ENCODE measurements at places on chromosomes 3 and 15.

GRCh38 chr3:119292666-119293065, 1.5 kb upstream of the ARHGAP31 start:
- no peak for DNase-seq

GRCh38 chr3:4426782-4427344, 40.2 kb downstream of the SUMF1 start:
- no peak for DNase-seq

DNA sequence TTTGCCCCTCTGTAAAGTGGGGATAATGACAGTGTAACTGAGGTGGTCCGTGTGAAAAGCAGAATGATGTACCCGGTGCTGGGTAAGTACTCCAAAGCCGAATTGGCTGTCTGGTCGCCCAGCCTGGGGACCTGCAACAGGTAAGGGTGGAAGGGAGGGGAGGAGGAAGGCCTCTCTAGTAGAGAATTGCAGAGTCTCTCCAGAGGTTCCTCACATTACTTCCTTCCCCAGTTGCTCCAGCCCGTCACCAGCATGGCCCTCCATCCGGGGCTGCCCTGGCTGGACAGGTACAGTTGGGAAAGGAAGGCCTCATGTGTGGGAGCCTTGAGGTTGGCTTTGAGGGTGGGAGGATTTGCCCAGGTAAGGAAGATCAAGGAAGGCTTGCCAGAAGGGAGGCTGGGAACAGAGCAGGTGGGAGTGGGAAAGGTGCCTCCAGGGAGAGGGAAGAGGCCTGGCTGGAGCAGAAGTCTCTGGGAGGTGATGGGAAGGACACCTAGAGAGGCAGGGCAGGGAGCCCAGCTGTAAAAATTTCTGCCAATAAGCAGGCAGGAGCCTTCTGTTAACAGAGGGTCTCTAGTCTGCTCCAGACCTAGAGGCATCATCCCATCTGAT, 1.7 kb upstream of the PSTPIP1 start:
- no peak for DNase-seq

DNA sequence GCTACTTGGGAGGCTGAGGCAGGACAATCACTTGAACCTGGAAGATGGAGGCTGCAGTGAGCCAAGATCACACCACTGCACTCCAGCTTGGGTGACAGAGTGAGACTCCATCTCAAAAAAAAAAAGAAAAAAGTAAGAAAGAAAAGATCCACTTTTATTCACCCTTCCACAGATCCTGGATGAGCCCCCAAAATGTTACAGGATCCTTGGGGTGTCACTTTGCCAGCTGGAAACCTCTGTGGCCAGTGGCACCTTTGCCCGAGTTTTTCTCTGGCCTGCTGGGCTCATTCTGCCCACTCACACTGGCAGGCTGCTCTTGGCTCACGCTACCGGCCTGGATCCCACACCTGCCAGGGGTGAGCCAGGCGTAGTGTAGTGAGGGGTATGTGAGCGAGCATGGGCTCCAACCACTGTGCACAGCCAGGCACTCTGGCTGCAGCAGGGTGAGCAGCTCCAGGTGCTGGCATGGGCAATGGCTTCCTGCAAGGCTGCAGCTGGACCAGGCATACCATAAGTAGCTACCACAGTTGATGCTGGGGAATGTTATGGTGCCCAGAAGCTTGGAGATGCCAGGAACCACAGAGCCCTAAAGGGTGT, 57.8 kb upstream of the C15orf39 start:
- no peak for DNase-seq

DNA sequence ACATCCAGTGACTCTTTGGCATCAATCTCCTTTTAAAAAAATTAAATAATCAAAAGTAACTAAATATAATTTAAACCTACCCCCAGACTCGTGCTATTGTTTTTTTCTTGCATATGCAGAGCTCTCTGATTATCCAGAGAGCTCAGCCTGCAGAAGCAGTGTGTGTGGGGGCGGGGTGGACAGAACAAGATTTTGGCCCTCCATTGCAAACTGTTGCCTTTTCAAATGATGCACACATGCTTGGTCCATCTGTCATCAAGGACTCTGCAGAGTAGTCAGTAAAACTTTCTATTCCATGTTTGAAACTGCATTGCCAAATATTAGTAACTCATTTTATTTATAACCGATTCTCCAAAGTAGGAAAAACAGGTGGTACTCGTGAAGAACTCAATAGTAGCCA, 28.6 kb upstream of the STXBP5L start:
- no peak for DNase-seq

GRCh38 chr3:70111411-70111810, 111.9 kb downstream of the SAMMSON start:
- DNase-seq: no peak

- DNase-seq: no peak
Measured at GRCh38 chr3:27345959-27346865, 23.0 kb downstream of the NEK10 start.

- DNase-seq: no peak
Measured at GRCh38 chr3:52121464-52121805, 32.8 kb downstream of the POC1A start.

DNA sequence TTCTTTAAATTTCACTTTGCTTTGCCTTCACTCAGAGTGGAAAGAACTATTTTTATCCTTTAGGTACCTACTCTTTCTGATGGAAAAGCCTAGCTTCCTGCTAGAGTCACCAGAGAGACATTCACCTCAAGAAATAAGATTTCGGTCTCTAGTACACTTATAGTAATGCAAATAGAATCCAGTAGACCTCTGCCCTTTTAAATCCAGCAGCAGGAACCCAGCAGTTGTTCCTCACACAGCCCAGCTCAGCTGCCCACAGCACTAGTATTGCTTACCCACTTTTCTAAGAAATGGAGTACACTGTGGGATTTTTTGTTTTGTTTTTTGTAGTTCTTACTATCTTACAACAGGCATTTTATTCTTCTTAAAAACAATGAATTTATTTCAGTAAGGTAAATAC, 497.0 kb upstream of the CCDC54 start:
- DNase-seq: no peak

- no peak for DNase-seq
Measured at GRCh38 chr3:31579828-31580227, 47.1 kb downstream of the STT3B start.

DNA sequence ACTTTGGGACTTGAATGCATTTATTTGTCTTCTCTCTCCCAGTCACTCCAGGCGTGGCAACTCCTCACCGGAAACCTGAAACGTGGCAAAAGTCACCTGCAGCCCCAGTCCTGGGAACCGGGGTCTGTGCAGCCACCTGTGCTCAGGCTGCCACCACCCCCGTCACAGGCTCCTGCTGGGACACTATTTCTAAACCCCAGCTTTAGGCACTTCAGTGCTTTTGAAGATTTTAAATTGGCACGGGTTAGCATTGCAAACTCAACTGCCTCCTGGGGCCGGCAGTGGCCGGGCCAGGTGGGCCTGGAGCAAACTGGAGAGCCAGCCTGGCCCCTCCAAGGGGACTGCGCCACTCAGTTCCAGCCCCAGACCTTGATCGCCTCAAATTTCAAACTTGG, 146.7 kb upstream of the IQSEC1 start:
- DNase-seq: no peak

DNA sequence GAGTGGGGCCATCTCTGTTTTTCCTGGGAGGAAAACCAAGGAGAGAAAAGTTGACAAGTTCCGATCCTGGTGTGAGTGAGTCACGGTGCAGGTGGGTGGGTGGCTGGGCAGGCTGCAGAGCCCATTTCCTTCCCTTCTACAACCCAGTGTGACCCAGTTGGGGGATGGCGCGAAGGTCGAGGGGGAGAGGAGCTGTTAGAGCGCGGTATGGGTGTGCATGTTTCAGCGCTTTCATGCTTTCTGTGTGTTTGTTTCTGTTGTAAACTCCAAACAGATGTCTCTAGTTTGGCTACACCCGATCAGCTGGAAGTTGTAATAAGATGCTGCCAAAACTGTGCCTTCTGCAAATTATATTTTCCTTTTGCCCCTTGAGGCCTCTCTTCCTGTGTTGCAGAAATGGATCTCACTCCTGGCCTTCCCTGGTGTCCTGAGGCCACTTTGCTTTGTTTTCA, 3.8 kb downstream of the FAM43A start:
- peak; percentile 60 for DNase-seq

GRCh38 chr3:123314359-123315270, 112.9 kb downstream of the SEC22A start:
- no peak for DNase-seq

GRCh38 chr3:197269024-197269423, 29.4 kb downstream of the DLG1 start:
- no peak for DNase-seq

DNA sequence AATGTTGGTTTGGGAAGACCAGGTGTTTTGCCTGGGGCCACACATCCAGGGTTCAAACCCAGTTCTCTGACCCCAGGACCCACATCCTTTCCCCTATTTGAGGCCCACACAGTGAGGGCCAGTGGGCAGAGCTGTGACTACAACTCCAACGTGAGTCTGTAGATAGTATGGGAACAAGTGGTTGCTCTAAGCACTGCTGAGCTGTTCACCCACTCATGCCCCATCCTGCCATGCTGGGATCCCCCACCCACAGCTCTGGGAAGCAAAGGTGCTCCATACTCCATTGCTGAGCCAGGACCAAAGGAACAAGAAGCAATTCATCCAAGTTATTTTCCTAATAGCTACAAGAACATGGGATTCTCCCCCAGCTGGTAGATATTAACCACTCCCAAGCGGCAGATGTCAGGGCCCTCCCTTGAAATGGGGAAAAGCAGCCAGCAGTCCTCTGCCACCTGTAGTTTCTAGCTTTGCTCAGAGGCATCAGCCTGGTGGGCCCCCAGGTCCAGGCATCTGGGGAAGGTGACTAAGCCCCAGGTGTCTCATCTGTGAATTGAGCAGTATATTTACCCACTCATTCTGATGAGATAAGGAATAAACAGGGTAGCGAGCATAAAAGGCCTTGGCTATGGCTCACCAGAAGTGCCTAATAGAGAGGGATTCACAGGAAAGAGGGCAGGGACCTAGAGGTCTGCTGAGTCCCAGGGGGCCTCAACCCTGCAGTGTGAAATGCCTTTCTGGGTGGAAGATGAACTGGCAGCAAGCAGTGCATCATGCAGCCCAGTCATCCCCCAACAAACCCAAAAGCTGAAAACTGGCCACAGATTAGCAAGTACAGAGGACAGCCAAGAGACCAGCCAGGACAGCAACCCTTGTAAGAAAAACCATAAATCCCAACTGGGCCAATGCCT, 33.4 kb downstream of the POC1A start:
- no peak for DNase-seq

- DNase-seq: no peak
Measured at GRCh38 chr3:184134746-184135148, 411 bp upstream of the EIF2B5 start.

GRCh38 chr3:112786881-112787579, 59.6 kb downstream of the CD200R1L start:
- DNase-seq: no peak

- no peak for DNase-seq
Measured at GRCh38 chr3:11847607-11848006, 922 bp upstream of the TAMM41 start.

DNA sequence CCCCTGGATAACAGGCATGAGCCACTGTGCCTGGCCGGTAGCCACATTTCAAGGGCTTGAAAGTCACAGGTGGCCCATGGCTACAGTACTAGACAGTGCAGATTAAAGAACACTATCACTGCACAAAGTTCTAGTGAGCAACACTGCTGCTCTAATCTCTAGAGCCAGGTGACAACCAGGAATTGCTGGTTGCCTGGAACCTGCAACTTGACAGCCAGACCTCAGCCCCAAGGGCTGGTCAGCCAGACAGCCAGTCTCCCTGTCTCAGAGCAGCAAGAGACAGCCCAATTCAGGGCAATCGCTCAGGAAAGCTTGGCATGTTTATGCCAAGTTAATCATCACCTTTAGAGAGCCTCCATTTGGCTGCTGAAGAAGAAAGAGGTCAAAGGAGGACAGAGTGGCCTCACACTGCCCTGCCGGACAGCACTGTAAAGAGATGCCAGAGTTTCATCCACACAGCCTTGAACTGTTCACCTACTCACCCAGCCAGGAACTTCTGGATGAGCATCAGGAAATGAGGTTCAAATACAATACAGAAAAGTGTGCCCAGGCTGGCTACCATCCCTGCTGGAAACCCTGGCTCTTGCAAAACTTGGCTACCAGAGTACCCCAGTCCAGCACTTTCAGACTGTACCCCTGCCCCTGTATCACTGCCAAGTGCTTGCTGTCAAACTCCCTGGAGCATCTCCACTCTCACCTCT, 6.0 kb downstream of the CCDC12 start:
- no peak for DNase-seq

DNA sequence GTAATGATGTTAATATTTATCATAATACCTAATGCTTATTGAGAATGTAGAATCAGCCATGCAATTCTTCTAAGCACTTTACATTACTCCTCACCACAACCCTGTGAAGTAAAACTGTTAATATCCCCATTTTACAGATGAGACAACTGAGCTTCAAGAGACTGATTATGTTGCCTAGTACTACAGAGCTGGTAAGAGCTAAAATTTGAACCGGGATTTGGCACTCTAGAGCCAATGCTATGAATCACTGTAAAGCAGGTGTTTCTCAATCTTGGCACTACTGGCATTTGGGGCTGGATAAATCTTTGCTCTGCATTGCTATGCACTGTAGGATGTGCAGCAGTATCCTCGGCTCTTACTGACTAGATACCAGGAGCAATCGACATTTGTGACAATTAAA, 367.7 kb downstream of the MAGI1 start:
- no peak for DNase-seq

DNA sequence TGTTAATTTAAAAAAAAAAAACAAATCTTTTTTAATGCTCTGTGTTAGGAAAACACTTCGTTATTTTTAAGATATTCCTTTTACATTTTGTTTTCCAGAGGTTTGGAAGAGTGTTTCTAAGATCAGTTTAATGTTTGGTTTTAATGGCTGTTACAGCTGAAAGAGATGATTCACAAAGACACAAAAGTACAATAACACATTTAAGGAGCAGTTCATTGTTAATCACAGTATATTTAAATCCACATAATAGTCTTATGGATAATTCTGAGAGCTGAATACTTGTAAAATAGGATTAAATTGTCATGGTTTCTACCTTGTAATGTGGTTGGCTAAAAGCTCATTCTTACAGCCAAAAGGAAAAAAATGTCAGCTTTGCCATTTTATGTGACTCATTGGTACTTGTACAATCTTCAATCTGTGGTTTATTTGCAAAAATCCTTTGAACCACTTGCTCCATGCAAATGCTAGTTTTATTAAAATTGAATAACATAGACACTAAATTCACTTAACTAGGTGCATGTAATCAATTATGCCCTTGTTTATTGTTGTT, 426.4 kb downstream of the NLGN1 start:
- DNase-seq: no peak

DNA sequence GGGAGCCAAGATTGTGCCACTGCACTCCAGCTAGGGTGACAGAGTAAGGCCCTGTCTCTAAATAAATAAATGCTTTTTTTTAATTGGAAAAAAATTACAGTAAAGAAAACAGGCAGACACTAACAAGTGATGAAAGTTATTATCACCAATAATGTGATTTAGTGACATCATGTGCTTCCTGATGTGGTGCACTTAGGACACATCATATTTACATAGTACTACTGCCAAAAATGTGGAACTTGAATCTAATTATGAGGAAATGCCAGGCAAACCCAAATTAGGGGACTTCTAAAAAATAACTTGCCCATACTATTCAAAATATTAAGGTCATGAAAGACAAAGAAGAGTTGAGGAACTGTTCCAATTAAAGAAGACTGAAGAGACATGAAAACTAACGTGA, 30.8 kb downstream of the MAP4 start:
- DNase-seq: no peak

GRCh38 chr3:184314363-184314699, at the start of gene EIF4G1:
TSS of gene EIF4G1 (plus strand) at chr3:184314606. CDS start at chr3:184315797, 1,191 bp downstream.
- peak; percentile 88 for DNase-seq

- no peak for DNase-seq
Measured at GRCh38 chr15:46413799-46414198, 779.0 kb downstream of the SQOR start.

- DNase-seq: no peak
Measured at GRCh38 chr3:99884484-99884883, 66.8 kb downstream of the CMSS1 start.

Data from NCI-H446 (cell line).